ENCODE measurements at places on chromosomes 6 and 20.

DNA sequence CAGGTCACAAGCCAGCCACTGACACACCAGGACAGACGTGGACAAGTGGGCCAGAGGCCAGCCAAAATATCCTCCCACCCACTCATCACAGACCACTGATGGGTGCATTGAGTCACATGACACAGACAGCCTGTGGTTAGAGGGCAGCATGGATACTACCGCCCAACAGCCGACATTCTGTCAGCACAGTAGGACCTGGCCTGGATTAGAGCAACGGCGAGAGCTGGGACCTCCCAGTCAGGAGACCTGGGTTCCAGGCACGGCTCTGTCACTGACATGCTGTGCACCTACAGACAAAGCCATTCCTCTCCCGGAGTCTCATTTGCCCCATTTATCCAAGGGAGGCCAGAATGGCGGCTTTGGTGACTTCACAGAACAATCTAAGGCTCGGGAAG, 8.0 kb downstream of the ZNF335 start:
- no peak for DNase-seq

- DNase-seq: no peak
Observed at GRCh38 chr6:498795-499231, 107.3 kb downstream of the IRF4 start.

DNA sequence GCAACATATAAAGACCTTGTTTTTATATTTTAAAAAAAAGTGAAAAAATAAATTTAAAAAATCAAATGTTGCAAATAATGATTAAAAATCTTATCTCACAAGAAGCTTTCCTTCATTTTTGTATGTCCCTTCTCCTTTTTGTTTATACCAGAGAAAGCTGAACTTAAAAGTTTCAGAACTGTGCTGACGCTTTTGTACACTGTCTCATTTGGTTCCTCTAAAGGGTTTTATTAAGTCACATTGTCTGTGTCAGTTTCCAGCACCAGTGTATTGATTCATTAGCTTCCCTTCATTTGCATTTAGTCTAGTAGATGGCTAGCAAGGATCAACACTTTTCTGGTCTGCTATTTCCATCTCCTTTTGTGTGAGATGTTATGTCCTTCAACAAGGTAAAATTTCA, 6.7 kb downstream of the PCED1A start:
- DNase-seq: no peak

DNA sequence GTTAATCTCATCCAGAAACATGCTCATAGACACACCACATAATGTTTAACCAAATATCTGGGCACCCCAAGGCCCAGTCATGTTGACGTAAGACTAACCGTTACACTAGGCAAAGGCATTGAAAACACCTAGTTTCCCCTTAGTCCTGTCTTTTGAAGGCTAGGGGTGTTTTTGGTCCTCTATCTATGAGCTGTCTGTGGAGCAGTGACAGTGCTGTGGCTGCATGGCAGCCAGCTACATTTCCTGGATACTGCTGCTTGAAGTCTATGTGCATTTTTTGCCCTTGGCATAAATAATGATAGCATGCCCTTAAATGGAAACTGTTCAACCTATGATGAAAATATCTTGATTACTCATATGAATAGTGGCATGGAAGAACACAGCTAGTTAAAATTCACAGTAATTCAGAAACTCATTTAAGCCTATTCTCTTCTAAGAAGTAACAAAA, 18.6 kb downstream of the FARS2 start:
- DNase-seq: no peak

DNA sequence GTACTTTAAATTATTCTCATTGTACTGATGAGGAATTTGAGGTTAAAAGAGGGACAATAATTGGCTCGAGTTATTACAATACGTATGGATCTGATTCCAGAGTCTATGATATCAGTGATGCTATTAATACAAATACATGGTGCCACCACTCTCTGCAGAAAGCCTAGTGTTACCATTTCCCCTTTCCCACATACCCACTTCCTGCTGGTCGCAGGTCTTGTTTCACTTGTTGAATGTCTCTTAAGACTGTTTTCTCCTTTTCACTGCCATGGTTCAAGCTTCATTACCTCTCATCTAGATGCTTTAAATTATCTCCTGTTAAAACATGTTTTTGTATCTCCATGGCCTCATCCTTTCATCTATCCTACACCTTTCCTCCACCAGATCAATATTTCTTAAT, 62.0 kb downstream of the FHL5 start:
- no peak for DNase-seq

DNA sequence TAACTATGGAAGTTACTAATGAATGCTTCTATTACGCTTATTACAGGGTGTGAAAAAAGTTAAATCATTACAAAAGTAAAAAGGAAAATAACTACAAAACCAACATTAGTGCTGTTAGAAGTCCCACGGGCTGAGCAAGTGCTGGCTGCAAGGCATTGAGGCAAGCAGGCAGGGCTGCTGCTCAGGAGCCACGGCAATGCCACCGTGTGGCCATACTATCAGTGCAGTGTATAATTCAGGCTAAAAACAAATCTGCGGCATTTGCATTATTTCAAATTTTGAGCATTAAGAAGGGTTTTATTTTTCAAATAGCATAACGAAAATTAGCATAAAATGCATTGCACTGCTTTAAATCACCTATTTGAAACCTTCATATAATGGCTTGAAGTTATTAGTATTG, 17.1 kb downstream of the IFNGR1 start:
- no peak for DNase-seq

GRCh38 chr20:42559665-42560064, 630.0 kb downstream of the PTPRT start:
- DNase-seq: no peak

DNA sequence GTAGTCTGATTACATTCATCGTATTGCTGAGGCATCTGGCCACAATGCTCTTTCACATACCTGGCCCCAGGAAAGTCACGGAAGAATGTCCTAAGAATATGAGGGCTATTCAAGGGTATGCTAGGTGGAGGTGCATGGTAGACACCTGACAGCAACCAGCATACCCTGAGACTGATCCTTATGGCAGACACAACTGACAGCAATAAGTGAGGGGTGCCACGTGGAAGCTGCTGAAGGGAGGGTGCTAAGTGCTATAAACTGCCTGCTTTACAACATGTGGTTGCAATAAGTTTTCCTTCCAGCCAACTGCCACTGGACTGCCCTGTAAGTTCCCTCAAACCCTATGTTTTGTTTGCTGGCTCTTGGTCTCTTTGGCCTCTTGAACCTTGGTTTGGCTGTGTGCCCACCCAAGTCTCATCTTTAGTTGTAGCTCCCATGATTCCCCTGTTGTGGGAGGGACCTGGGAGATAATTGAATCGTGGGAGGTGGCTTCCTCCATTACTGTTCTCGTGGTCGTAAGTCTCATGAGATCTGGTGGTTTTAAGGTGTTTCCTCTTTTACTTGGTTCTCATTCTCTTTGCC, 201.3 kb upstream of the MOCS1 start:
- DNase-seq: no peak

DNA sequence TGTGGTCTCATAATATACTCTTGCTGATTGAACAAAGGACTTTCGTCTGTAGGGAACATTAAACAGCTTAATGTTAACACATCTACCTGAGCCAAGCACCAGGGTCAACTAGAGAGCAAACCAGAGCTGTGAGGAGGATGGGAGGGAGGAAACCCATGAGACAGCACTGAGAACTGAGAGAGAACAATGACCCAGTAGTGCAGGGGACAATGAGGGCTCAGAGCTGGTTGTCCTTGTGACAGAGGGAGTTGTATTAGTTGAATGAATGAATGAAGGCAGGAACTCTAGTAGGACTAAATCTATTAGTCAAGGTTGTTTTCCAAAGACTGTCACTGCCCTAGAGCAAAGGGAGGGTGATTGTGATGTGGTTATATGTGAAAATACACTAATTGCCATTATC, 28.2 kb upstream of the GSTA4 start:
- DNase-seq: no peak

DNA sequence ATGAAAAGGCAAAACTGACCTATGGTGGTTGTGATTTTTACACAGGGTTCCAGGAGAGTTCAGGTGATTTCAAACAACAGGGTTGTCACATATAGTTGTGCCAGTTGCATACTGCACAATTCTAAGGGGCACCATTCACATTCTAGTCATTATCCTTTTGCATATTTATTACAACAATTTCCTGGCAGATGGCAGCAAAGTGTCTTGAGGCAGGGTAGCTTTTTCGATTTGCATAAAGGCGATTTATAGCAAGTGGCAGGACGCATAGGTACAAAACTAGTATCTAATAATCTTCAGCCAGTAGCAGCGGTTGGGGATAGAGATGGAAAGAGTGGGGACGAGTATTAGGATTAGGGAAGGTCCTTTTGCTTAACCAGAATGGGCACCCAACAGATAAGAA, 46.5 kb upstream of the TRAF3IP2 start:
- DNase-seq: no peak

DNA sequence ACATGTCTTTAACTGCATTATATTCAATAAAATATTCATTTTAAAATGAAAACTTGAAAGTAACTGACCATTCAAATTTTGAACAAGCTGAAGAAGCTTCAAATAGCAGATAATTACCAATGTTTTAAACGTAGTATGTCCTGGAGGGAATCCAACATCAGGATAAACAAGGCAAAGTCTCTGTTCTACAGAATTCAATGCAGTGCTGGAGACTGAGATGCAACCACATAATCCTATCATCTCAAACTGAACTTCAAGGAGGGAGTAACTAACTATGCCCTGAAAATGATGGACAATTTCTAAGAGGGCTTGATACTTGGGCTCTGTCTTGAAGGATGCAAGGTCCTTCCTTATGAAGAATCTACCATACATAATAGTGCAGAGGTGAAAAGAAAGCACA, 100.7 kb downstream of the PRKN start:
- no peak for DNase-seq

DNA sequence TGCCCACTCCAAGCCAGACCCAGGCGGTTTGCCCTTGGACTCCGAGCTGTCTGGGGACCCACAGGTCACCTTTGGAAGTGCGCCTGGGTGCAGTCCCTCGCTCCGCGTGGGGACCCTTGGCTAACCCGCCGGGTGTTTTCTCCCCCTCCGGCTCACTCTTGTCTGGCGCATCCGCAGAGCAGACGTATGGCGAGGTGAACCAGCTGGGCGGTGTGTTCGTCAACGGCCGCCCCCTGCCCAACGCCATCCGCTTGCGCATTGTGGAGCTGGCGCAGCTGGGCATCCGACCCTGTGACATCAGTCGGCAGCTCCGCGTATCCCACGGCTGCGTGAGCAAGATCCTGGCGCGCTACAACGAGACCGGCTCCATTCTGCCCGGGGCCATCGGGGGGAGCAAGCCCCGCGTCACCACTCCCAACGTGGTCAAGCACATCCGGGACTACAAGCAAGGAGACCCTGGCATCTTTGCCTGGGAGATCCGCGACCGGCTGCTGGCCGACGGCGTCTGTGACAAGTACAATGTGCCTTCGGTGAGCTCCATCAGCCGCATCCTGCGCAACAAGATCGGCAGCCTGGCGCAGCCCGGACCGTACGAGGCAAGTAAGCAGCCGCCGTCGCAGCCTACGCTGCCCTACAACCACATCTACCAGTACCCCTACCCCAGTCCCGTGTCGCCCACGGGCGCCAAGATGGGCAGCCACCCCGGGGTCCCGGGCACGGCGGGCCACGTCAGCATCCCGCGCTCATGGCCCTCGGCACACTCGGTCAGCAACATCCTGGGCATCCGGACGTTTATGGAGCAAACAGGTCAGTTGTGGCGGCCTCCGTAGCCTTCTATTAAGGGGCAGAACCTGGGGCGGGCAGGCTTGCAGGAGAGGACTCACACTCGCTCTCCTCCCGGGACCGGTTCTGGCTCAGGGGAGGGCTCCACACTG, 1.1 kb downstream of the PAX1 start:
- DNase-seq: no peak

DNA sequence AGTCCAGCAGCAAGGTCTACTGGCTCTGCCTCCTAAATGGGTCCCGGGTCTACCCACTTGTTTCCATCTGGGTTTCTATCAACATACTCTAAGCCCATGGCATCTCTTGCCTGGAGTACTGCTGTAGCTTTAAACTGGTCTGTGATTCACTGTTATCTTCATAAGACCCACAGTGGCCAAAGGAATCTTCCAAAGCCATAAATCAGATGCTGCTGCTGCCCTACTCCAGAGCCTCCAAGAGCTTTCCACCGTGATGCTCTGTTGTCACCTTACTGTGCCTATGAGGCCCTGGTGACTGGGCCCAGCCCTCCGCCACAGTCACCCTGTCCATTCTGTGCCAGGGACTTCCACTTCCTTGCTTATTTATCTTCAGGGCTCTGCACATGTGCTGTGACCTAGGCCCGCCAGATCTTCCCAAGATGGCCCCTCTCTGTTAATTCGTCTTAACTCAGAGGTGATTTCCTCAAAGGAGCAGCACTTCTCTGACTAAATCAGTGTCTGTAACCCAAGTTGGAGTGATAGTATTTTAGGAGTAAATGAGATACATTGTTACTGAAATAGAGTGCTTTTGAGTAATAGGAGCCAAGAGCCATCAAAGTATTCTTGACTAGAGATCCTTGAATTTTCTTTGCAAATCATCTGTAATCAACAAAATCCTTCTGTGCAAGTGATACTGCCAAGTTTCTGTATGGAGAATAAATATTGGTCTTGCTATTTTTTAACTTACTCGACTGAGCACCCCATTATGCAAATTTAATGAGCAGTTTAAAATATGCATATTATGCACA, 102.5 kb downstream of the PPP1R14C start:
- DNase-seq: no peak

GRCh38 chr6:53939830-53940229, 145.0 kb downstream of the LRRC1 start:
- no peak for DNase-seq

- DNase-seq: no peak
Observed at GRCh38 chr6:104771258-104771832, 88.4 kb downstream of the HACE1 start.
